ENCODE measurements at places on chromosomes 11 and 22. TPM values are rescaled to one million over a fixed set of nuclear protein-coding genes. Genes with fewer than 3 reads are reported as not detected.

- no peaks in the 10 kb centered on the region for H3K27me3 ChIP-seq
- peaks cover 6% of the 10 kb centered on the region for H3K4me1 ChIP-seq
- peaks cover 24% of the 10 kb centered on the region for H3K36me3 ChIP-seq
- no peak for DNase-seq
- H3K4me3 ChIP-seq: no peak overlapping the region
Observed at GRCh38 chr11:65127473-65128181, 5.5 kb downstream of the MRPL49 start.

DNA sequence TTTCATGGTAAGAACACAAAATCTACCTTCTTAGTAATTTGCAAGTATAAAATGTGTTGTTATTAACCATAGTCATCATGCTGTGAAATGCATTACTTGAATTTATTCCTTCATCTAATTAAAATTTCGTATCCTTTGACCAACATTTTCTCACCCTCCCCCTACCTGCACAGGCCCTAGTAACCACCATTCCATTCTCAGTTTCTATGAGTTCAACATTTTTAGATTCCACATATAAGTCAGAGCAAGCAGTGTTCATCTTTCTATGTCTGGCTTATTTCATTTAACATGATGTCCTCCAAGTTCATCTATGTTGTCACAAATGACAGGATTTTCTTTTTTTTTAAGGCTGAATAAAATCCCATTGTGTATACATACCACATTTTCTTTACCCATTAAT is 43.5 kb upstream of the CCDC179 start:
- no peaks in the 10 kb centered on the region for H3K36me3 ChIP-seq
- no peak overlapping the region for H3K4me3 ChIP-seq
- no peaks in the 10 kb centered on the region for H3K27me3 ChIP-seq
- DNase-seq: no peak
- H3K4me1 ChIP-seq: peaks cover 4% of the 10 kb centered on the region

GRCh38 chr11:2898366-2899079 is 12.9 kb upstream of the CDKN1C start:
- no peak overlapping the region for H3K4me3 ChIP-seq
- H3K36me3 ChIP-seq: no peaks in the 10 kb centered on the region
- peak; percentile 37 for DNase-seq

LYVE1 gene
- 70.8 TPM for total RNA-seq

ANO5 gene
- total RNA-seq: 2.8 TPM

GRCh38 chr22:36279219-36279666 is 26.3 kb downstream of the APOL1 start:
- no peak overlapping the region for H3K4me3 ChIP-seq
- H3K27ac ChIP-seq: no peak overlapping the region
- H3K27me3 ChIP-seq: no peaks in the 10 kb centered on the region
- peak; percentile 4 for DNase-seq
- peaks cover 16% of the 10 kb centered on the region for H3K36me3 ChIP-seq
- H3K4me1 ChIP-seq: no peaks in the 10 kb centered on the region

DNA sequence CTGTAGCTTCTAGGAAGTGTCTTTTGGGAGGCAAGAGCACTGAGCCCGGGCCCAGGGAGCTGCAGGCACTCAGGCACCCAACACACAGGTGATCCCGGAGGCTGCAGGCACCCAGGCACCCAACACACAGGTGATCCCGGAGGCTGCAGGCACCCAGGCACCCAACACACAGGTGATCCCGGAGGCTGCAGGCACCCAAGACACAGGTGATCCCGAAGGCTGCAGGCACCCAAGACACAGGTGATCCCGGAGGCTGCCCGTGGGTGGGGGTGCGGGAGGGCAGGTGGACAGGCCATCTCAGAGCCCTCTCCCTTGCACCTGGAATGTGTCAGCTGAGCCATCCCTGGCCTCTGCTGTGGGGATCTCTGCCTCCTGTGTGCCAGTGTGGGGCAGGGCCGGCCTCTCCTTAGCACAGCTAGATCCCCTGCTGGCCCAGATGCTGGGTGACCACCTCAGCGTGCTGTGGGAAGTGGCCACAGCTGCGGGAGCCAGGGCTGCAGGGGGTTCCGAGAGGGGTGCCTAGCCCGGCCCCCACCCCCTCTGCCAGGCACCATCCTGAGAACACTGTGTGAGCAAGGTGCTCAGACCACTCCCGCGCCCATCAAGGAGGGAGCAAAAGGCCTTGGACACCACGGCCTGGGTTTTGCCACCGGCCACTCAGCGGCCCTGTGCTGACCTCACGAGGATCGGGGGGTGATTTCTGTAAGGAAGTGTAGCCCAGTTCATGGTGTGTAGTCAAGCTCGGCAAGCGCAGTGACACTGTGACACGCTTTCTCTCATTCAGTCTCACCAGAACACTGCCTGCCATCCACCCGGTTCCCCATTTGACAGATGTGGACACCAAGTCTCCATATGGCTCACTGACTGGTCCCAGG is 14.2 kb downstream of the MRGPRG start:
- no peak overlapping the region for H3K27ac ChIP-seq
- no peaks in the 10 kb centered on the region for H3K36me3 ChIP-seq
- no peak overlapping the region for H3K4me3 ChIP-seq
- H3K27me3 ChIP-seq: peaks cover 24% of the 10 kb centered on the region
- H3K4me1 ChIP-seq: peaks cover 12% of the 10 kb centered on the region
- DNase-seq: no peak

DNA sequence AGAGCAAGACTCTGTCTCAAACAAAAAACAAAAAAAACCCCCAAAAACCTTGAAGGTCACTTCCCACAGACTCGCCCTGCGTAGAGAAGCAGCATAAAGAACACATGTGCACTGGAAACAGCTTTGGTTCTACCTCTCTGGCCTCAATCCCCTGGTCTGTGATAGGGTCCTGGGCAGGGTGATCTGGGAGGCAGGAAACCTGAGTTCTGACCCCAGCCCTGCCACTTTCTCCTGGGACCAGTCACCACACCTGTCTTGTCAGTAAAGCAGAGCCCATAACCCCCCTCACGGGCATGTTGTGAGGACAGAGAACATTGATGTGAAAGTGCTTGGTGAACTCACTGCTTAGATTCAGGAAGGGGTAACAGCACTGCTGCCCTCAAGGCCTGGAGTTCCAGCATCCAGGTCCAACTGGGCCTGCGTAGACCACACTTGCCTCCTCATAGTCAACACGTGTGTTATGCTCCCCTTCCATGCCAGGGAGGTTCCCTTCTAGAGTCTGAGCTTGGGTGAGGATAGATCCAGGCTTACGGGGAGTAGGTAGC is 11.4 kb downstream of the UCP2 start:
- H3K27ac ChIP-seq: no peak overlapping the region
- H3K27me3 ChIP-seq: no peaks in the 10 kb centered on the region
- DNase-seq: no peak
- no peak overlapping the region for H3K4me3 ChIP-seq
- no peaks in the 10 kb centered on the region for H3K4me1 ChIP-seq

GRCh38 chr11:80584661-80585060 is 1143.8 kb upstream of the TENM4 start:
- DNase-seq: no peak
- H3K27ac ChIP-seq: no peak overlapping the region
- H3K27me3 ChIP-seq: no peaks in the 10 kb centered on the region
- no peaks in the 10 kb centered on the region for H3K4me1 ChIP-seq
- H3K36me3 ChIP-seq: no peaks in the 10 kb centered on the region

- no peak overlapping the region for H3K27ac ChIP-seq
- no peak overlapping the region for H3K4me3 ChIP-seq
- H3K27me3 ChIP-seq: peaks cover 7% of the 10 kb centered on the region
- H3K36me3 ChIP-seq: peaks cover 5% of the 10 kb centered on the region
- no peak for DNase-seq
- H3K4me1 ChIP-seq: no peaks in the 10 kb centered on the region
Observed at GRCh38 chr22:44197271-44197670, 16.5 kb downstream of the PARVG start.

DNA sequence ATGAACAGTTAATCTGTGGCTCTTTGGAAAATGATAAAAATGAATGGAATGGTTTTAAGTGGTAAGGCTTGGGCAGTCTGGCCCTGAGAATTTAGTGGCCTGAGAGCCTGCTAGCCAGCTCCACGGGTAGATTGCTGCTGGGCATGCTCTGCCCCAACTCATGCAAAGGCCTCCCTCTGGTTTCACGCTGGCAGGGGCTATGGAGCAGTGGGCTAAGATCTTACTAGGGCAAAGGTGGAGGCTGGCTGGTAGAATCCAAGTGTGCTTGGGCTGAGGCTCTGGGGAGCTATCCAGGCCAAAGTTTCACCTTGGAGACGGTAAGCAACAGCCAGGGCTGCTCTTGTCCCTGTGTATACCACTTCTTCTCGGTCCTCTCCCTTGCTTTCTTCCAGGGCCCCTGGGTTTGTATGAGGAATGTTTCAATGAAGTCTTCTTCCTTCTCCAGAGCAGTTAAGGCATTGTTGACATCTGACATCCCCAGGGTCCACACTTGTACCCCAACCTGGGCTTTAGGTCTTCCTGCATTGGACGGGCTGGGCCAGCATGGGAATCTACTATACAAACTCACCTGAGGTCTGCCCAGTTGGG is 27.4 kb downstream of the UBE2L3 start:
- no peak for DNase-seq
- peaks cover 17% of the 10 kb centered on the region for H3K4me1 ChIP-seq
- no peak overlapping the region for H3K27ac ChIP-seq
- H3K27me3 ChIP-seq: no peaks in the 10 kb centered on the region

- H3K27ac ChIP-seq: peak overlapping the region; percentile 67
- no peaks in the 10 kb centered on the region for H3K4me1 ChIP-seq
- no peak for DNase-seq
- no peak overlapping the region for H3K4me3 ChIP-seq
- H3K36me3 ChIP-seq: no peaks in the 10 kb centered on the region
- H3K27me3 ChIP-seq: peaks cover 2% of the 10 kb centered on the region
Observed at GRCh38 chr11:67418476-67419281, 3.2 kb downstream of the CARNS1 start.

DNA sequence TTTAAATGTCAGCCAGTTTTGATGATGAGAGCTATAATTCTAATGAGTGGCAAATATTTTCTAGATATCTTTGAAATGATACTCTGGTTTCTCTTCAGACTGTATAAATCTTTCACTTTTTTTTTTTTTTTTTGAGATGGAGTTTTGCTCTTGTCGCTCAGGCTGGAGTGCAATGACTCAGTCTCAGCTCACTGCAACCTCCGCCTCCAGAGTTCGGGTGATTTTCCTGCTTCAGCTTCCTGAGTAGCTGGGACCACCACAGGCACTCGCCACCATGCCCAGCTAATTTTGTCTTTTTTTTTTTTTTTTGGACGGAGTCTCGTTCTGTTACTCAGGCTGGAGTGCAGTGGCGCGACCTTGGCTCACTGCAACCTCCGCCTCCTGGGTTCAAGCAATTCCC is 113.6 kb downstream of the TEAD1 start:
- H3K27me3 ChIP-seq: no peaks in the 10 kb centered on the region
- no peaks in the 10 kb centered on the region for H3K36me3 ChIP-seq
- no peak overlapping the region for H3K4me3 ChIP-seq
- H3K4me1 ChIP-seq: peaks cover 10% of the 10 kb centered on the region

CHADL gene
- 3.8 TPM for total RNA-seq

TSSK2 gene
- total RNA-seq: not detected

GRCh38 chr22:48631288-48631863 is 1196.3 kb downstream of the BRD1 start:
- no peak overlapping the region for H3K27ac ChIP-seq
- H3K36me3 ChIP-seq: no peaks in the 10 kb centered on the region
- peaks cover 12% of the 10 kb centered on the region for H3K4me1 ChIP-seq
- no peaks in the 10 kb centered on the region for H3K27me3 ChIP-seq
- H3K4me3 ChIP-seq: no peak overlapping the region

P4HA3 gene
- 3.3 TPM for total RNA-seq

GRCh38 chr11:130874955-130875531 is 41.2 kb downstream of the SNX19 start:
- no peak for DNase-seq
- H3K27ac ChIP-seq: no peak overlapping the region
- no peaks in the 10 kb centered on the region for H3K27me3 ChIP-seq
- H3K4me3 ChIP-seq: no peak overlapping the region
- no peaks in the 10 kb centered on the region for H3K4me1 ChIP-seq

DNA sequence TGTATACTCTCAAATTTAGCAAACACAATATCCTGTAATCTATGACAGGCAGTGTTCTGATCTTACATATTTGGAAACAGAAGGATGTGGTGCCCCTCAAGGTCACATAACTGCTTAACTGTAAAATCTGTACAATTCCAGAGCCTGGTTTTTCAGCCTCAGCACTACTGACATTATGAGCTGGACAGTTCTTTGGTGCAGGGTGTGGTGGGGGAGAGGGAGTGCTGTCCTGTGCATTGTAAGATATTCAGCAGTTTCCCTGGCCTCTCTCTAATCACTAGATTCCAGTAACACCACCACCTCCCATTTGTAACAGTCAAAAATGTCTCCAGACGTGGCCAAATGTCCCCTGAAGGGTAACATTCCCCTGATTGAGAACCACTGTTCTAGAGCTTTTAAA is 1.8 kb upstream of the OR5B21 start:
- no peaks in the 10 kb centered on the region for H3K36me3 ChIP-seq
- no peak overlapping the region for H3K4me3 ChIP-seq
- H3K4me1 ChIP-seq: no peaks in the 10 kb centered on the region

- peaks cover 13% of the 10 kb centered on the region for H3K36me3 ChIP-seq
- no peak overlapping the region for H3K27ac ChIP-seq
- no peak overlapping the region for H3K4me3 ChIP-seq
- H3K4me1 ChIP-seq: no peaks in the 10 kb centered on the region
Observed at GRCh38 chr22:31830721-31831070, 76.9 kb downstream of the DEPDC5 start.

- peaks cover 32% of the 10 kb centered on the region for H3K36me3 ChIP-seq
- no peaks in the 10 kb centered on the region for H3K4me1 ChIP-seq
- no peak overlapping the region for H3K27ac ChIP-seq
- no peaks in the 10 kb centered on the region for H3K27me3 ChIP-seq
- H3K4me3 ChIP-seq: no peak overlapping the region
Observed at GRCh38 chr11:113339929-113340589, 25.7 kb downstream of the TTC12 start.

DNA sequence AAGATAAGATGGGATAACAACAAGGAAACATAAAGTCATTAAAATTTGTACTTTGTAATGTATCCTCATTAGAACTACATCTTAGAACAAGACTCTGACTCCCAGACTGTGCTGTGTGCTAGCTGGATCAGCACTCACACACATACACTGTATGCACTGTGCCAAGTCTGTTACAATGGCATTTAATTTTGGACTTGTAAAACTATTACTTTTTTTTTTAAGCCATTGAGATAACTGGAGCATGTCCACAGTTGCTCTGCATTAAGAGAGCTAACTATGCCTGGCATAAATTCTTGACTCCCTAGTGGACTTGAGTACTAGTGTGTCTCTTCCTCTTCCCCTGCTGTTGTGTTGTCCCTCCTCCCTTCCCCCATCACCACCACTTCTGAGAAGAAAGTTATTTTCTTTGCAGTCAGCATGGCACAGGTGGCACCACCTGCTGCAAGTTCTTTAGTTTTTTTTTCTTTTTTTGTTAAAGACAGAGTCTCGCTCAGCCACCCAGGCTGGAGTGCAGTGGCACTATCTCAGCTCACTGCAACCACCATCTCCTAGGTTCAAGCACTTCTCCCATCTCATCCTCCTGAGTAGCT is 268.6 kb downstream of the TMEM135 start:
- H3K27me3 ChIP-seq: no peaks in the 10 kb centered on the region
- H3K36me3 ChIP-seq: no peaks in the 10 kb centered on the region
- H3K4me3 ChIP-seq: no peak overlapping the region
- no peak for DNase-seq

SIRT3 gene
- 21.2 TPM for total RNA-seq

GRCh38 chr11:124951341-124951740 is 2.7 kb upstream of the CCDC15 start:
- H3K27ac ChIP-seq: no peak overlapping the region
- no peaks in the 10 kb centered on the region for H3K36me3 ChIP-seq
- H3K4me3 ChIP-seq: no peak overlapping the region
- DNase-seq: no peak
- H3K4me1 ChIP-seq: peaks cover 4% of the 10 kb centered on the region

GRCh38 chr11:75463106-75463774 is 30.2 kb upstream of the KLHL35 start:
- no peaks in the 10 kb centered on the region for H3K36me3 ChIP-seq
- peaks cover 24% of the 10 kb centered on the region for H3K4me1 ChIP-seq
- no peak overlapping the region for H3K4me3 ChIP-seq

SOX6 gene
- 13.9 TPM for total RNA-seq

All from lung (tissue), 17 donors.